ENCODE measurements at places on chromosomes 16 and 17. TPM values are rescaled to one million over a fixed set of nuclear protein-coding genes. Genes with fewer than 3 reads are reported as not detected.

DNA sequence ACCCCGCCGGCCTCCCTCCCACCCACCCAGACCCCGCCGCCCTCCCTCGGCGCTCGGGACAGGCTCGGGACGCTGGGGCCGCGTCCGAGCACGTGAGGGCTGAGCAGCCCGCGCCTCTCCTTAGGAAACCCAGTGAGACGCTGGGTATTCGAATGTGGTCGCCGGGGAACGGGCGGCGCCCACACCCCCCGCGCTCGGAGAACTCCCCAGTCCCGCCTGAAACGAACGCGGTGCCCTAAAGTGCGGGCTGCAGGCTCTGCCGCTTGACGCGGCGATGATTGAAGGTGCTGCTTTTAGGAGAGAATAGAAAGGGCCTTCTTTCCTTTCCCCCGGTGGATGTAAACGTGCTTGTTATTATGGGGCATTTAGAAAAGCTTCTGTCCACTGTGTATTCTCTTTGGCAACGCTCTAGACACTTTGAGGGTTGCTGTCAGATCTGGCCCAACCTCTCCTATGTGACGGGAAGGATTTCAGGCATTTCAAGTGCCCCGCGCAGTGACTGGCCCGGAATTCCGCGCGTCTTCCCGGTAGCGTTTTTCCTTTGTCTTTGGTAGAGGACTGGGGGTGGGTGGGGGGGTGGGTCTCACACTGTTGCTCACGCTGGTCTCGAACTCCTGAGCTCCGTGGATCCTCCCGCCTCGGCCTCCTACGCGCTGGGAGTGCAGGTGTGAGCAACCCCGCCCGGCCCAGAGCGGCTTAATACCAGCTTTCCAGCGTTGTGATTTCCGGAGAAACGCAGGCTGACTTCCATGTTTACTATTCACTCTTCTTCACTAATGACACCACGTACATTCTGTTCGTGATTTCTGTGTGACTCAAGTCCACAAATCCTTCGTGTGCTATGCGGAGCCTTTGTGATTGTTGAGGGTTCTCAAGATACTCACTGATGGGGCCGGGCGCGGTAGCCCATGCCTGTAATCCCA is 21.8 kb upstream of the FOXK2 start:
- H3K36me3 ChIP-seq: no peaks in the 10 kb centered on the region
- H3K27me3 ChIP-seq: no peaks in the 10 kb centered on the region
- peak overlapping the region; percentile 57 for H3K4me3 ChIP-seq
- H3K27ac ChIP-seq: peak overlapping the region; percentile 39
- DNase-seq: peak; percentile 85
- peaks cover 5% of the 10 kb centered on the region for H3K4me1 ChIP-seq

DNA sequence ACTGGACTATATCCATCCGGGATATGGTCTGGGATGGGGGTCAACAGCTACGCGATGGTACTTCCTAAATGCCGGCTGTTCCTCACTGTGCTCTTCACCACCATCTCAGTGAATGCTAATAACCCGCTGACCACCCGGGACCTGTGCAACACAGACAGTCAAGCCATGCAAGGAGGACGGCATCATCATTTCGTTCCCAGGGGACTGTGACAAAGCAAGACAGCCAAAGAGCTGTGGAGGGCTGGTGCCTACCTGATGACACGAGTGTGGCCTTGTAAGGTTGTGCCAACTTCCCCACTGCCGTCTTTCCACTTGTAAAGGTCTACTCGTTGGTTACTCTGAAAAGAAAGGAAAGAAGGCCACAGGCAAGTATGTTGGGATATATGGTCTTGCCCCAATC is 33.7 kb downstream of the WDR59 start:
- H3K4me3 ChIP-seq: no peak overlapping the region
- H3K4me1 ChIP-seq: no peaks in the 10 kb centered on the region
- H3K36me3 ChIP-seq: no peaks in the 10 kb centered on the region
- DNase-seq: peak; percentile 19

DNA sequence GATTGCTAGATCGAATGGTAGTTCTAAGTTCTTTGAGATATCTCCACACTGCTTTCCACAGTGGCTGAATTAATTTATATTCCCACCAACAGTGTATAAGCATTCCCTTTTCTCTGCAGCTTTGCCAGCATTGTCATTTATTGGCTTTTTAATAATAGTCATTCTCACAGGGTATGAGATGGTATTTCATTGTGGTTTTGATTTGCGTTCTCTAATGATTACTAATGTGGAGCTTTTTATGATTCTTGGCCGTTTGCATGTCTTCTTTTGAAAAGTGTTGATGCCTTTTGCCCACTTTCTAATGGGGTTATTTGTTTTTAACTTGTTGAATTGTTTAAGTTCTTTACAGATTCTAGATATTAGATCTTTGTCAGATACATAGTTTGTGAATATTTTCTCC is 36.5 kb upstream of the BCAS3 start:
- no peak for DNase-seq
- H3K4me3 ChIP-seq: no peak overlapping the region
- no peak overlapping the region for H3K27ac ChIP-seq

DNA sequence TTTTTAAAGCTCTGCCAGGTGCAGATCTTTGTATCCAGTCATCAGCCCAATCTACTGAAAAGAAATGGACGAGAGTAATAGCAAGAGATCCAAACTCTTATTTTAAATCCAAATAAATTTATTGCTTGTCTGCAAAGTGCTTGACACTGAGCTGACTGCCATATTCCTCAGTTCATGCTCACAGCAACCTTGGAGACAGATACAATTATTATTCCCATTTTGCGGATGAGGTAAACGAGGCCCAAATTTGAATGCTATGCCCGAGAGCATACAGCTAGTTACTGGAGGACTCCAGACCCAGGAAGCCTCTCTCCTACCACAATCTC is 620 bp downstream of the NOB1 start:
- H3K36me3 ChIP-seq: no peaks in the 10 kb centered on the region
- no peak for DNase-seq
- peak overlapping the region; percentile 97 for H3K4me3 ChIP-seq
- peak overlapping the region; percentile 86 for H3K27ac ChIP-seq

GRCh38 chr17:83084621-83085056 is 5.2 kb downstream of the METRNL start:
- no peaks in the 10 kb centered on the region for H3K27me3 ChIP-seq
- H3K27ac ChIP-seq: peak overlapping the region; percentile 91
- H3K4me3 ChIP-seq: no peak overlapping the region

DNA sequence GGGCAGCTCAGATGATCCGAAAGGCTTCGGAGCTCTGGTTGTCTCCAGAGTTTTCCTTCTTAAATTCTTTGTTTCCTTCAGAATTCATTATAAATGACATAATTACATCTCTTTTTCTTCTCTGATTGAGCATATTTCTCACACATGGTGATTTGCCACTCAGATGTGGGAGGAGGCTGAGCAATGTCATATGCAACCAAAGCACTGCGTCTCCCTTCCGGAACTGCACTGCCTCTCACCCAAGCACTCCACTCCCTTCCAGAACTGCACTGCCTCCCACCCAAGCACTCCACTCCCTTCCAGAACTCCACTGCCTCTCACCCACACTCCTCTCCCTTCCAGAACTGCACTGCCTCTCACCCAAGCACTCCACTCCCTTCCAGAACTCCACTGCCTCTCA is 131.5 kb downstream of the SALL1 start:
- no peak for DNase-seq
- no peaks in the 10 kb centered on the region for H3K36me3 ChIP-seq
- H3K4me1 ChIP-seq: no peaks in the 10 kb centered on the region
- H3K4me3 ChIP-seq: no peak overlapping the region
- no peaks in the 10 kb centered on the region for H3K27me3 ChIP-seq

DNA sequence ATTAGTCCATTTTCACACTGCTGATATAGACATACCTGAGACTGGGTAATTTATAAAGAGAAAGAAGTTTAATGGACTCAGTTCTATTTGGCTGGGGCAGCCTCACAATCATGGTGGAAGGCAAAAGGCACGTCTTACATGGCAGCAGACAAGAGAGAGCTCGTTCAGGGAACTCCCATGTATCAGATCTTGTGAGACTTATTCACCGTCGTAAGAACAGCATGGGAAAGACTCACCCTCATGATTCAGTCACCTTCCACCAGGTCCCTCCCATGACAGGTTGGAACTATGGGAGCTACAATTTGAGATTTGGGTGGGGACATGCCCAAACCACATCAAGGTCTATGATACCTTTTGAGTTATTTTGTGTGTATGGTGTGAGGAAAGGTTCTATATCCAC is 66.9 kb downstream of the METRNL start:
- H3K4me3 ChIP-seq: no peak overlapping the region
- no peaks in the 10 kb centered on the region for H3K4me1 ChIP-seq
- H3K27ac ChIP-seq: no peak overlapping the region

Gene SLFN14
- 0.04 TPM for polyA plus RNA-seq

Gene CRHR1
- polyA plus RNA-seq: not detected

Gene DRC3
- polyA plus RNA-seq: 0.93 TPM

Gene STAT3
- 49.8 TPM for polyA plus RNA-seq

Gene YBX2
- 0.09 TPM for polyA plus RNA-seq

Gene PRSS53
- polyA plus RNA-seq: 2.6 TPM

Gene YWHAE
- 142 TPM for polyA plus RNA-seq

Gene MYOCD
- polyA plus RNA-seq: 0.54 TPM

Gene SLC5A11
- 0.22 TPM for polyA plus RNA-seq

Measured in spleen (tissue), 13 donors.